Activated CD4-positive, alpha-beta T cell treated with anti-CD3 and anti-CD28 coated beads, Interleukin-2, amount 50 U/mL, for 1 hour (primary cell): ENCODE measurements at places on chromosomes 1 and 21.

DNA sequence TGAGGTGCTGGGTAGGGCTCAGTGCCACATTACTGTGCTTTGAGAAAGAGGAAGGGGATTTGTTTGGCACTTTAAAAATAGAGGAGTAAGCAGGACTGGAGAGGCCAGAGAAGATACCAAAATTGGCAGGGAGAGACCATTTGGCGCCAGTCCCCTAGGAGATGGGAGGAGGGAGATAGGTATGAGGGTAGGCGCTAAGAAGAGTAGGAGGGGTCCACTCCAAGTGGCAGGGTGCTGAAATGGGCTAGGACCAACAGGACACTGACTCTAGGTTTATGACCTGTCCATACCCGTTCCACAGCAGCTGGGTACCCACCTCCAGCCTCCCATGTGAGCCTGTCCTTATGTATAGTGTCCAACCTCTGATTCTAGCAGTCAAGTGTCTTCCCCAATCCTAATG is 1.0 kb upstream of the CRTC2 start:
- DNase-seq, result no peak

DNA sequence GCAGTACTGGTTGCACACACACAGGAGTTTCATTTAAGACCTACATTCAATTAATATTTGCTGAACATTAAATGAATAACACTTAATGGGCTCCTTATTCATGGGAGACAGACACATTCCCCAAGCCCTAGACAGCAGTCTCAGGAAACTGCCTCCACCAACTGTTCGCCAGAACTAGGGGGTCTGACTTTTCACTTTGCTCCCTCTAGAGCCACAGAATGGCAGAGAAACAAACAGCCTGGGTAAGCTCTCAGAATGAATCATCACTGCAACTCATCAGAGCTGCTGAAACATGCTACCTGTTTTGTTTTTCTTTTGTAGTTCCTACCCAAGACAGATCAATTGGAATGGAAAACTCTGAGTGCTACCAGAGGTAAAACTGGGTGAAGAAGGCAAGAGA is 31.7 kb downstream of the ELK4 start:
- DNase-seq, result no peak

GRCh38 chr1:175145899-175146528 is 46.6 kb downstream of the KIAA0040 start:
- DNase-seq, result no peak

DNA sequence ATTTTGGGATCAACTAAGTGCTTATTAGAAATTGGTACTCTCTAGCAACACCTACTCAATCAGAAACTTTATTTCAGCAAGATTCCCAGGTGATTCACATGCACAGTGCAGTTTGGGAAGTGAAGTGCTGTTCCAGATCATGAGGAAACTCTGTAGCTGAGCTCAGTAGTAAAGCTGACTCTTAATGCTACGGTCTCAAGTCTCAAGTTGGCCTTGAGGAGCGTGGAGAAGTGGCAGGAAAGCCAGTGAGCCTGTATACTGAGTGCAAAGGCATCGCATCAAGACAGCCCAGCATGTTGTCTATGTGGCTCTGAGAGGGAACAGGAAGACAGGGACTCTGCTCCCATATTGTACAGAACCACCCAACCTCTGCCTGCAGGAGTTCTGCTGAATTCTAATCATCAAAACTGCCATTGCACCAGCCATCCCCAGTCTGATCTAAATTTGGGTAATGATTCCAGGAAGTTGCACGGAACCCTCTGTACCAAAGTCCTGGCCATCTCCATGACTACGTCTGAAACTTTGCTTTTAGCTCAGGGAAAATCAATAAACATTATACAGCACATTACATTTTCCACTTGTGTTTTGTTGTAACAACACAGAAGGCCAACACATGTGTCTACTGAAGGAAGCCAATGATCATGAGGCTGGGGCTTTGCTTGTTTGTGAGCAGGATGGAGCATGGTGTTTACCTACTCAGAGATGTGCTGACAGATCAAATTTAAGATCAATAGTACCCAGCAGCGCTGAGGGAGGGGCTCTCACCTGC is 105.1 kb upstream of the TLR5 start:
- DNase-seq, result no peak

GRCh38 chr21:34313116-34313515 is 50.7 kb upstream of the KCNE2 start:
- DNase-seq, result no peak

DNA sequence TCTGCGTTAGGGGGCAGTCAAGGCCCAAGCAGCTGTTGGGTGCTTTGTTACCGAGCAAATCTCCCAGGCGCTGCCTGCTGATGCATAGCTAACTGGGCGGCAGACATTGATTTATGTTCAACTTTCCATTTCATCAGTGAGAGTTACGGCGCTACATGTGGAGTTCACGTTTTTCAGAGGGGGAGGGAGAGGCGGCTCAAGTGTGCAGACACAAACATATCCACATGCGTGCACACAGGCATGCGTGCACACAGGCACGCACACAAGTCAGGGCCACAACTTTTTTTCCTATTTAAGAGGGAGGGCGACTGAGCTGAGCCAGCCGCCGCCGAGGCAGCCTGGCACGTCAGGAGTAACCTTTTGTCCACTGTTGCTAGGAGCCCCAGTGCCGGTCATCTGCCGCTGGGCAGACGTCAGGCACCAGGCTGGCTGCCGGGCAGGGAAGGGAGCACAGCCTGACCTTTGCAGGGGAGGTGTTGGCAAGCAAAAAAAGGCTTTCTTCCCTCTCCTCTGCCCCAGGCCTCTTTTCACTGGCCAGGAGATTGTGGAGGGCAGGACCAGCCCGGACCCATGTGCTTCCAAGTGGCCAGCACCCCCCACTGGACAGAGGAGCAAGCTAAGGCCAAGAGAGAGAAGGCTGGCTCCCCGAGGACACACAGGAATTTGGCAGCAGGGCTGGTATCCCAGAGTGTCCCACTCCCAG is 73.3 kb downstream of the MRPL37 start:
- no peak for DNase-seq
